ENCODE measurements at places on chromosomes 1 and 21. TPM values are rescaled to one million over a fixed set of nuclear protein-coding genes. Genes with fewer than 3 reads are reported as not detected.

GRCh38 chr1:151324390-151324930 lies 2.8 kb downstream of the PI4KB start:
- H3K4me1 ChIP-seq = peaks cover 18% of the 10 kb centered on the region
- no peak for DNase-seq
- no peaks in the 10 kb centered on the region for H3K27me3 ChIP-seq
- no peak overlapping the region for H3K4me3 ChIP-seq

DNA sequence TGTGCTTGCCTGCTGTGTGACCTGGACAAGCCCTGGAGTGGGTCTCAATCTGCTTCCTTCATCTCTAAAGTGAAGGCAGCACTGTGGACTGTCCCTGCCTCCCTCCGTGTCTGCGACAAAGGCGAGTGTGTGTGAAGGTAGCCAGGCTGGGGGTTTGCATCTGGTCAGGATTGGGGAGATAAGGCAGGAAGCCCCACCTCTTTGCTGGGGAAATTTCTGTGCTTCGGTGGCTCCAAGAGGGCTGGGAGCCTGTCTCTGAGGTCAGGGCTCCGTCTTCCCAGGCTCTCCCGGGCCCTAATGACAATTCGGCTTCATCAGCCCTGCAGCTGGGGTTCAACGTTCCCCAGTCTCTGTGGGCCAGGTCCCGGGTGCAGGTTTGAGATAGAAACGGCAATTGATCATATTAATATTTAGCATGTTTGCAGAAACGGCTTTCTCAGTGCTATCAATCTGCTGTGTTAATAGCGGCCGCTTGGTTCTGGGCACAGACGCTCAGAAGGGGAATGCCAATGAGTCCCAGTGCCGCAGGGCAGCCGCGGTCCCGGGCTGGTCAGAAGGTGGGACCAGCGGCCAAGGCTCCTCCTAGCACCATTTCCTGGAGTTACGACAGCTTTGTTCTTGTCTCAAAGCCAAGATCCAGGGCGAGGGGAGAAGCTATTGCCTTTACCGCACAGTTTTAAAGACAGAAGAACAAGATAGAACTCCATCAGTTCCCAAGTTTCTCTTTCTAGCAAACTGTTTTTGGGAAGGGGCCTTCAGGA lies 105.7 kb downstream of the PRDM16 start:
- no peaks in the 10 kb centered on the region for H3K4me1 ChIP-seq
- H3K27me3 ChIP-seq = no peaks in the 10 kb centered on the region
- no peak overlapping the region for H3K27ac ChIP-seq
- no peak overlapping the region for H3K4me3 ChIP-seq
- DNase-seq = no peak

DNA sequence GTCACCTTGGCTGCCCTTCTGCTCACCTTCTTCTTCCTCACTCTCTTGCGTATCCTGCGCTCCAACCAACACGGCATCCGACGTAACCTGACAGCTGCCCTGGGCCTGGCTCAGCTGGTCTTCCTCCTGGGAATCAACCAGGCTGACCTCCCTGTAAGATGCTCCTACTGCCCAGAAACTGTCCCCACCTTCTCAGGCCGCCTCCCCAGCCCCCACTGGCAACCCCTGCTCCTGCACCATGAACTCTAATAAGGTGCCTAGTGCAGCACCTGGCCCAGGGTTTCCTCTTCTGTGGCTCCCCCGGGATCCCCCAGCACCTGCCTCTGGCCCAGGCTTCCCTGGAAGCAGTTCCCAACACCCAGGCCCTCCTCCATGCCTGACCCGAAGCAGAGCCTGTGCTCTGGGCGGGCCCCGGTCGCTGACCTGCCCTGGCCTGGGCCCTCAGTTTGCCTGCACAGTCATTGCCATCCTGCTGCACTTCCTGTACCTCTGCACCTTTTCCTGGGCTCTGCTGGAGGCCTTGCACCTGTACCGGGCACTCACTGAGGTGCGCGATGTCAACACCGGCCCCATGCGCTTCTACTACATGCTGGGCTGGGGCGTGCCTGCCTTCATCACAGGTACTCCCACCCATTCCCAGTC lies 12.8 kb downstream of the PSRC1 start:
- no peaks in the 10 kb centered on the region for H3K36me3 ChIP-seq
- no peak for DNase-seq

DNA sequence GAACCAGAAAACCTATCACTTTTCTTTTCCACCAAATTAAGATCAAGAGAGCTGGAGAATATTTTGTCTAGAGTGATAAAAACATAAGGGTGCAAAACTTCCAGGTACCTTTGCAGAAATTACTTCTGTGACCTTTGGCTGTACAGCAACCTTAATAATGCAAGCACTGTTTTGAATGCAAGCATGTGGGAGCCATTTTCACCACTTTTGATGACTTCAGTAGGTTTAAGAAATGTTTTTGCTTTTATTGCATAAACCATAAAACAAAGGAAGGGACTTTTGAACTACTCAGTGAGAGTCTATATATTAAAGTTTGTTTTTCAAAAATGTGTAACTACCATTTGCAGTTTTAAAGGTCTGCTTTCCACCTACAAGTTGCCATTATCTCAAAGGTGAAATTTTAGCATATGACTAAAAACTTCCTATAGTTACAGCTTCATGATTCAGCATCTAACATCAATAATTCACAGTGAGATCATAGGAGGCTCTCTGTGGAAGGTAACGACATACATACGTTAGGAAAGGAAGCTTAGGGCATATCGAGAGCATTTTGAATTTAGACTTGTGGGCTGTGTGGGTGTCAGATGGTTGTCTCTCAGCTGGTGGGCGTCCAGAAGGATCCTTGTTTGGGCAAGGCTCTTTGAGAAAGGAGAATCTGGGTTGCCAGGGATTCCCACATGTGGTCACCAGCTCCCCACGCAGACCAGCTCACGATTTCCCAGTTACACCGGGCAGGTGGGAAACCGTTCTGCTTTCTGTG lies 1.1 kb upstream of the GADD45A start:
- peak overlapping the region; percentile 35 for H3K4me3 ChIP-seq
- H3K36me3 ChIP-seq = no peaks in the 10 kb centered on the region
- peak overlapping the region; percentile 46 for H3K27ac ChIP-seq
- peaks cover 9% of the 10 kb centered on the region for H3K4me1 ChIP-seq

- H3K4me3 ChIP-seq = no peak overlapping the region
- no peaks in the 10 kb centered on the region for H3K36me3 ChIP-seq
- no peak overlapping the region for H3K27ac ChIP-seq
- DNase-seq = no peak
- no peaks in the 10 kb centered on the region for H3K27me3 ChIP-seq
- no peaks in the 10 kb centered on the region for H3K4me1 ChIP-seq
Observed at GRCh38 chr1:7389906-7390603, 381.0 kb upstream of the VAMP3 start.

DNA sequence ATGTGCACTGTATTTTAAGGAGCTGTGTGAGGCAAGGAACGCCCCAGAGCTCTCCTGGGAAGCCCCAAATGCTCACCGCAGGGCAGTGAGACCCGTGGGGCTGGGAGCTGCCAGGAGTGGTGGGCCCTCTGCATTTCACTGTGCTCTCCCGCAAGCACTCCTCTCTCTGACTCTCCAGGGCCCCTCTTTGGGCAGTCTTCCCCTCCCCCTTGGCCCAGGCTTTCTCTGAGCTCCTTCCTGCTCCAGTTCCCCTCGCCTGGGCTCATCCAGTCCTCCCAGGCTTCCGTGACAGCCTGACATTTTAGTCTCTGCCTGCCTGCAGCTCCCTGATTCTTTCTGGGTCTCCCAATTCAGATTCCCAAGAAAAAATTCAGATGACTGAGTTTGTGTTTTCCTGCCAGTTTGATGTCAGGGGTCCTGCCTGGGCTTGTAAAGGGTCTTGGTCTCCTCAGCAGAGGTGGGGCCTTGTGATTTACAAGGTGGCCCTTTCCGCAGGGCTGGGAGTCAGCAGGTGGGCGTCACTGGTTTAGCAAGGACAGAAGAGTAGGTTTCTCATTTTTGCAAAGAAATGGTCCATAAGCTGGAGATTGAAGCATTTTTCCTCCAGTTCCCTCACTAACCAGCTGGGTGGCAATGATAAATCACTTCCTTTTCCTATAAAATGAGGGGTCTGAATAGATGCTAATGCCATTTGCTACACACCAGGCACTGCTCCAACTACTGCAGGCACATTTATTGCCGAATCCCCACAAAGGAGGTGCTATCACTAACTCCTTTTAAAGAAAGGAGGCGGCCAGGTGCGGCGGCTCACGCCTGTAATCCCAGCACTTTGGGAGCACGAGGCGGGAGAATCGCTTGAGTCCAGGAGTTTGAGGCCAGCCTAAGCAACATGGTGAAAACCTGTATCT lies 1.9 kb upstream of the CA6 start:
- DNase-seq = no peak
- no peaks in the 10 kb centered on the region for H3K36me3 ChIP-seq
- no peaks in the 10 kb centered on the region for H3K27me3 ChIP-seq
- peaks cover 86% of the 10 kb centered on the region for H3K4me1 ChIP-seq
- no peak overlapping the region for H3K4me3 ChIP-seq

- DNase-seq = no peak
- peaks cover 52% of the 10 kb centered on the region for H3K4me1 ChIP-seq
- H3K27ac ChIP-seq = peak overlapping the region; percentile 97
- H3K4me3 ChIP-seq = peak overlapping the region; percentile 78
- no peaks in the 10 kb centered on the region for H3K27me3 ChIP-seq
Observed at GRCh38 chr1:161200992-161201835, 953 bp upstream of the NDUFS2 start.

DNA sequence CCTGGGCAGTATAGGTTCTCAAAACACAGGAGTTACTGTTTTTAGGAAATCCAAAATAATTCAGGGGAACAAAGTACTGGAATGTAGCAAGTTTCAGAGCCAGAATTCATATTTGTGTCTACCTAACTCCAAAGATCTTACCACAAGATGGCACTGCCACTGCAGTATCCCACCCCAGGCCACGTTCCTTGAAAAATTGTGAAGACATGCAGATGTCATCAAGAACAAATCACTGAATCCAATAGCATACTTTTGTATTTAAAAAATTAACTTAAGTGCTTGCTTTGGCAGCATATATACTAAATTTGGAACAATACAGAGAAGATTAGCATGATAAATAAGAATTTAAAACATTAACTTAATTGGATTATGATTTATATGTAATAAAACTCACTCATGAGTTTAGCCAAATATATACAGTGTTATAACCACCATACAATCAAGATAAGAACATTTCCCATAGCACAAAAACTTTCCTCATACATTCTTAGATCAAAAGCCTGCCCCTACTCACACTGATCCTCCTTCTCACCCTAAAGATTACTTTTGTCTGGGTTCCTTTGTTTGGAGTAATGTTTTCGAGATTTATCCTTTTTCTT lies 209.9 kb downstream of the FAF1 start:
- no peaks in the 10 kb centered on the region for H3K4me1 ChIP-seq
- H3K27ac ChIP-seq = no peak overlapping the region
- no peaks in the 10 kb centered on the region for H3K36me3 ChIP-seq
- H3K27me3 ChIP-seq = no peaks in the 10 kb centered on the region
- no peak for DNase-seq

DNA sequence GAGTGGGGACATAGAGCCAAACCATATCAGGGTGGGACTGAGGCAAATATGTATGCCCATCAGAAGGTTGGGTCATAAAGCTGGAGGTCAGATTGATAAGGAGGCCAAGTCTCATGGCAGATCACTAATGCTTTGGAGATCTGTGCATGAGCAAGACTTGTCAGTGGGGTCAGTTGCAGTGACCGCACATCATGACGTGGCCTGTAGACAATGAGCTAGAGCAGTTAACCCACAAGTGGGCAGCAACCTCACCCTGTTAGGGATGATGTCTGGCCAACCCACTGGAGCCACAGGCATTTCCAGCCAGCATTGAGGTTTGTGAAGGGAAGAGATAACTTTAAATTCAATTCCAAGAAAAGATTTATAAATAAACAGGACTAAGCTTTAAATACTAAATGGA lies 66.7 kb downstream of the XCL1 start:
- no peak overlapping the region for H3K27ac ChIP-seq
- H3K4me1 ChIP-seq = no peaks in the 10 kb centered on the region
- DNase-seq = no peak
- no peak overlapping the region for H3K4me3 ChIP-seq

DNA sequence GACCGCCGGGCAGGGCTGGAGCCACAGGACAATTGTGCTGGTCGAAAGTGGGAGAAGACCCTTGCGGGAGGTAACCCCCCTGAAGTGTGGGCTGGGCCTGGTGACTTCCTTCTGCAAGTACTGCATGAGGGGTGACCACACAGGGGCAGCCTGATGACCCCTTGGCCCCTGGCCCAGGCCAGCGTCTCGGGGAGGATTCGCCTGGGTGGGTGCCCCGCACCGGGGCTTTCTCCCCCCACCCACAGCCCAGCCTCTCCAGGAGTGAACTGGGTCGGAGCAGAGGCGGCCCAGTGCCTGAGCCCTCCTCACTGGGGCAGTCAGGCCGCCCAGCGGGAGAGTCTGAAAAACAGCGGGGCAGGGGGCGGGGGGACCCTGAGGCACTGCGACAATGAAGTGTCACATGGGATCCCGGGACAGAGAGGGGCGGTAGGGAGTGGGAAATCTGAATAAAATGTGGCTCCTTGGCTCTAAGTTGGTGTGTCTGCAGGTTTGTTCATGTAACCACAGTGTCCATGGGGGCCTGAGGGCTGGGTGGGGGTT lies 1.6 kb upstream of the DNMT3L start:
- H3K4me3 ChIP-seq = no peak overlapping the region
- no peaks in the 10 kb centered on the region for H3K27me3 ChIP-seq
- no peak for DNase-seq
- no peak overlapping the region for H3K27ac ChIP-seq
- H3K36me3 ChIP-seq = no peaks in the 10 kb centered on the region

GRCh38 chr1:199122085-199122484 lies 483.2 kb downstream of the PTPRC start:
- no peaks in the 10 kb centered on the region for H3K4me1 ChIP-seq
- H3K27me3 ChIP-seq = no peaks in the 10 kb centered on the region
- H3K27ac ChIP-seq = no peak overlapping the region

- no peaks in the 10 kb centered on the region for H3K36me3 ChIP-seq
- no peak for DNase-seq
- no peaks in the 10 kb centered on the region for H3K27me3 ChIP-seq
Observed at GRCh38 chr1:101444873-101445618, 208.2 kb downstream of the S1PR1 start.

DNA sequence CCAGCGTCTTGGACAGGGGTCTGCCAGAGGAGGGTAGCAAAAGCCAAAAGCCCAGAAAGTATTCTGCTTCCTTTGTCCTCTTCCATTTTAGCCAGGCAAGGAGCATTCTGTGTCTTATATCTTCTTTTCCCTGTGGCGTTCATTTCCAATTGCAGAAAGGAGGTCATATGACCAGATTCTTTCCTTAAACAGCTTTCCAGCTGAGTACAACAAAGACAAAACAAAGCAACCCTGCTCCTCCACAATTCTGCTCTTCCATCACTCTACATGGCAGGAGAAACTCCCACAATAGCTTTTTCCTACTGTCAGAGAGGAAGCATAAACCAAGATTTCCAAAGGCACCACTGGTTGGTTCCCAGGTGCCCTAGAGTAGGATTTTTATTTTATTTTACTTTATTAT lies 19.7 kb downstream of the ENSA start:
- peaks cover 23% of the 10 kb centered on the region for H3K4me1 ChIP-seq
- DNase-seq = no peak
- no peak overlapping the region for H3K27ac ChIP-seq
- peaks cover 9% of the 10 kb centered on the region for H3K36me3 ChIP-seq
- no peak overlapping the region for H3K4me3 ChIP-seq

- DNase-seq = no peak
- H3K4me1 ChIP-seq = no peaks in the 10 kb centered on the region
- H3K27me3 ChIP-seq = no peaks in the 10 kb centered on the region
- H3K4me3 ChIP-seq = no peak overlapping the region
- no peaks in the 10 kb centered on the region for H3K36me3 ChIP-seq
Observed at GRCh38 chr1:29409616-29410015, 173.3 kb downstream of the PTPRU start.

UBXN10 gene
- total RNA-seq = 0.37 TPM

LIN28A gene
- total RNA-seq = not detected

LCE1E gene
- not detected for total RNA-seq
